ENCODE measurements at places on chromosomes 1 and 21. TPM values are rescaled to one million over a fixed set of nuclear protein-coding genes. Genes with fewer than 3 reads are reported as not detected.

Gene C1orf226
- total RNA-seq = not detected

Gene PADI4
- total RNA-seq = 0.65 TPM

Gene S1PR1
- total RNA-seq = 239 TPM

Gene ACP6
- 19.2 TPM for total RNA-seq

Gene YOD1
- 7.7 TPM for total RNA-seq

Gene PADI1
- total RNA-seq = not detected

Gene CRABP2
- 0.48 TPM for total RNA-seq

Gene LENEP
- 0.63 TPM for total RNA-seq

Gene TATDN3
- total RNA-seq = 14.2 TPM

Gene MAN1A2
- 42.1 TPM for total RNA-seq

Gene TNFRSF14
- total RNA-seq = 205 TPM

Gene IL10
- not detected for total RNA-seq

Gene NKAIN1
- total RNA-seq = not detected

Gene CATSPERE
- total RNA-seq = 0.83 TPM

Gene LCE1B
- total RNA-seq = not detected

Gene LIPI
- total RNA-seq = not detected

Gene HEYL
- total RNA-seq = not detected

Gene NEGR1
- not detected for total RNA-seq

Gene ALX3
- not detected for total RNA-seq

Gene TPTE
- total RNA-seq = not detected

Gene FAM131C
- total RNA-seq = 3.4 TPM

Gene CYP4Z1
- total RNA-seq = not detected

All from activated naive CD4-positive, alpha-beta T cell treated with anti-CD3 and anti-CD28 coated beads, Interleukin-2, amount 10 ng/mL, durations not matched to agents 5 hours and 36 hours (primary cell).